ENCODE measurements at places on chromosomes 12 and 14. TPM values are rescaled to one million over a fixed set of nuclear protein-coding genes. Genes with fewer than 3 reads are reported as not detected.

The OAS1 gene
- total RNA-seq = 132 TPM

- H3K36me3 ChIP-seq = no peaks in the 10 kb centered on the region
- no peak overlapping the region for H3K27ac ChIP-seq
- H3K4me1 ChIP-seq = peaks cover 15% of the 10 kb centered on the region
- no peaks in the 10 kb centered on the region for H3K27me3 ChIP-seq
- DNase-seq = no peak
Measured at GRCh38 chr12:103848143-103848542, 7.1 kb upstream of the NT5DC3 start.

The SYNJ2BP gene
- 31.7 TPM for total RNA-seq

DNA sequence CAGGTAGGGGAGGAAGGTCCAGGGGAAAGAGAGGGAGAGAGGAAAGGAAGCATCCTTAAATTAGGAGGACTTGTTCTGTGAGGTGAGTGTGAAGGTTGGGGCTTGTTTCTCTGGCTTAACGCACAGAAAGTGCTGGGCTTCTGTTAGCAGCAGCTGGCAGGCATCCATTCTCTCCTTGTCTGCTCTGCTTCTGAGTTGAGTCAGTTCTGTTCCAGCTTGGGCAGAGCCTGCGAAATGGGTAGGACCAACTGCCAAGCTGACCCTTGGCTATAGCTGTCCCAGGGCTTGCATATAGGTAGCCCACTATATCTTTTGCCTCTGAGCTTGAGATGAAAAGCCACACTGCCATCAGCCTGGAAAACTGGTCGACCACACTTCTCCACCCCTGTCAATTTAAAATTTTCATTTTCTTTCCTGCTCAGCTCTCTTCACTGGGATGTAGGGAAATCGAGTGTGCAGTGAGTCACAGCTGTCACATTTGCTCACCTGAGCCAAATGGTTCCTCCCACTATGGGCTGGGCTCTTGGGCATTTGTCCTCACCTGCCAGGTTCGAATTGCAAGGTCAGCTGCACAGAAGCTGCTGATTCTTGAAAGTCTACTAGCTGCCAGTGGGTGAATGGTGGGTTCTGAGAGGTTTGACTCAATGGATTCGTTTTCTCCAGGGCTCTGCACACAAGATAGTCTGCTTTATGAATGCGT, 256.4 kb upstream of the PWP1 start:
- H3K27ac ChIP-seq = no peak overlapping the region
- H3K4me3 ChIP-seq = no peak overlapping the region
- H3K4me1 ChIP-seq = no peaks in the 10 kb centered on the region

DNA sequence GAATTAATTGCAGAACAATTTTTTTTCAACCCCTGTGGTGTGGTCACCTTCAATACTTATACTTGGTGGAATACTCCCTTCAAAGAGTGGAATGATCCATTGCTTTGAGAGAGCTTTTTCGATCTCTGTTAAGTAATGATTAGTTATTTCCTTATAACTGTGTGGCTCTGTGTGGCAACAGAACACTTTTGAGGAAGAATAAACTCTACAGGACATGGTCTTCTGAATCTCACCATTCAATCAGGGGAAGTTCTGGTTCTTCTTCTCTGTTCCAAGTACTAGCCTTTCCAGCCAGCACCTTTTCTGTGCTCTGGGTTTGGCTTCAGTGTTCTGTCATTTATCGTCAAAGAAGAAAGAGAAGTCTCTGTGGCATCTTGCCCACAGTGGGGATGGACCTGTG, 369.2 kb downstream of the ZFP36L1 start:
- H3K4me3 ChIP-seq = no peak overlapping the region
- DNase-seq = no peak
- H3K27me3 ChIP-seq = no peaks in the 10 kb centered on the region

DNA sequence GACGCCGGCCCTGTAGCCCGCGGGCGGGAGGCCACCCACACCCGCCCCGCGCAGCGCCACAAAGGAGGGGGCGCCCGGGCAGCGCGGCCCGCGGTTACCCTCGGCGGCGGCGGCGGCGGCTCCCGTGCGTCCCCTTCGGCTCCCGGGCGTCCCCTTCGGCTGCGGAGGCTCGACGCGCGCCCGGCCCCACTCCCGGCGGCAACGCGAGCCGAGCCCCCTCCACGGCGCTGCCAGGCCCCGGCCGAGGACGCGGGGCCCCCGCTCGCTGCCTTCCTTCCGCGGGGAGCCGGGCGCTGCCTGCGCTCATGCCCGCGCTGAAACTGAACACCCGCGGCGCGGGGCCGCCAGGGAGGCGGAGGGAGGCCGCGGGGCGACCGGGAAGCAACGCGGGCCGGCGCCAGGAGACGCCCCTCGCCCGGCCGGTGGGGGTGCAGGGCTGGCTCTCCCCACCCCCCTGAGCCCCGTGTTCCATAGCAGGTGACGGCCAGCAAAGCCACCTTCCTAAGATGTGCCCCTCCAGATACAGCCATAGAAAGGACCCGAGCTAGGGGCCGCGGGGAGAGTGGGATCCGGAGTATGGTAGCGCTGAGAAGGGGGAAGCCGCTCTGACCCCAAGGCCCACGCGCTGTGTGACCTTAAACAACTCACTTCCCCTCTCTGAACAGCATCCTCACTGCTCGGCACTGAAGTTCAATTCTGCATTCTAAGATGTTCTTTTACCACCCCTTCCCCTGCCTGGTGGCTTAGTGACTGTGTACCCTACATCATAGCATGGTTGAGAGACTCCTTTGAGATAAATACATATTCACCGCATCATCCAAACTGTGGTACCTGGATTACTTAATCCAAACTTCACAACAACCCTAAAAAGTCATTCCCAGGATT, 42.8 kb downstream of the KDM2B start:
- H3K4me1 ChIP-seq = peaks cover 26% of the 10 kb centered on the region
- no peaks in the 10 kb centered on the region for H3K27me3 ChIP-seq
- no peak for DNase-seq
- H3K36me3 ChIP-seq = no peaks in the 10 kb centered on the region

Data from astrocyte (in vitro differentiated cells and primary cell).